Activated CD4-positive, alpha-beta T cell treated with anti-CD3 and anti-CD28 coated beads, Interleukin-2, amount 10 ng/mL, durations not matched to agents 24 days and 14 days (primary cell): ENCODE measurements at places on chromosomes 7 and 10.

GRCh38 chr7:39616138-39616537 lies 7.2 kb upstream of the RALA start:
- DNase-seq: no peak

DNA sequence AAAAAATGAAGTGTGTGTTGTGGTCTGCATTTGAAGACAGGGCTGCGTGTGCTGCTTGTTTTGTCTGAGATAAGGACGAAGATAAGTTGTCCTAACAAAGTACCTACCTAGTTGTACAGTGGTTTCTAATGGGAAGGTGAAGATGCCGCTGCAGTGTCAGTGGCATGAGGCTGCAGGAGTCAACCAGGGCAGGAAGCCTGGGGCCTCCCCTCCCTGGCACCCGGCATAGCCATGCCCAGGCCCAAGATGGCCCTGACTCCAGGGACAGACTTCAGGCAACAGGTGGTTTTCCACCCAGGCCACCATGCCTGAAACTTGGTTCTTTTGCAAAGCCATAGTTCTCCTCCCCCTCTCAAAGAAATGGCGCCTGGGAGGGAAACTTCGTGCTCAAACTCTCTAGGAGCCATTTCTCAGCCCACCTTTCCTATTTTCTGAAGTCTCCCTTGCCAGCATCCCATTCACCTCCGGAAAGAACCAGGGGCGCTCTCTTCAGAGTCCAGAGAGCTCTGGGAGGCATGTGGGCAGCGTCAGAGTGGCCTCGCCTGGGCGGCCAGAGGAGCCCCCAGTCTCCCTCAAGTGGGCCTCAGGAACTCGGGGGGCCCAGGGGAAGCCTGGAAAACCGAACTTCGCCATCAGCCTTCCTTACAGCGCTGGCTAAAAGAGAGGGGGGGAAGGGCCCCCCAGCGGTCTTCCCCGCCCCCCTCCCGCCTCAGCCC lies 2.1 kb upstream of the KAT6B start:
- DNase-seq: peak; percentile 74

DNA sequence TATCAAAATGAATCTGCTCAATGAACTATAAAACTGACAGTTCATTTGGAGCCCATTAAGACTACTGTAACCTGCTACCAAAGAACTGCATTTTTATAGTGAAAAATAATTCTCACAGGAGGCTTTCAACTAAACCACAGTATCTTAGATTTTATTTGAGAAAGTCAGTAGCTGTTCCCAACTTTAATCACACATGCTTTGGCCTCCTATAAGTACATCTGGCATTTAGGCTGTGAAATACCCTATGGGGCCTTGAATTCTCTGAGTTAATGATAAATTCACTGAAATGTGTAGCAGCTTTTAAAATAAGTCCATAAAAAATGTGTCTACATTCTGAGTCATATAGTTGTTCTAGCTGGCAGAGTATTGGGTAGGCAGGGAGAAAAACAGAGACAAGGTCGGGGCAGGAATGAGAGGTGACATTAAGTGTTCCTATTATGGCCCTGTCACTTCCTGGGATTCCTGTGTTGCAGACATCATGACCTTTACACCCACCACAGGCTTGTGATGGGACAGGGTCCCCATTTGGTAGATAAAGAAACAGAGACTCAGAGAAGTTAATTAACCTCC lies 588.8 kb downstream of the REEP3 start:
- DNase-seq: no peak

- no peak for DNase-seq
These were observed 65.1 kb downstream of the MARCHF5 start for GRCh38 chr10:92356041-92356440.

DNA sequence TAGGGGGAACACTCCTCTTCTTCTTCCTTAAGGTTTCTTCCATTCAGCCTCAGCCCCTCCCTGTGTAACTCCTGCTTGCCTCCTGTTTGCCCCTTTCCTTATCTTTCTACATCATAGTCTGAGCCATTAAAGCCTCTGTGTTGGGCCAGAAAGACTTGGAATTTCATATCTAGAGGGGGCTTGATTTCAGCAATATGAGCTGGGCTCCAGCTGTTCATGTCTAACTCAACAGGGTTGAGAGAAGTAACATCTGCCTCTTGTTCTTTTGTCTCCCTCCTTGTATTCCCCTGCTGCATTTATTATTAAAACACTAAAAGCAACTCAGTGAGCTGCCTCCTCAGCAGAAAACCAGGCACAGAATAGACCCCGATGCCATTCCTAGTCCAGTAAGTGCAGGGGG lies 17.6 kb downstream of the SEC24C start:
- no peak for DNase-seq

DNA sequence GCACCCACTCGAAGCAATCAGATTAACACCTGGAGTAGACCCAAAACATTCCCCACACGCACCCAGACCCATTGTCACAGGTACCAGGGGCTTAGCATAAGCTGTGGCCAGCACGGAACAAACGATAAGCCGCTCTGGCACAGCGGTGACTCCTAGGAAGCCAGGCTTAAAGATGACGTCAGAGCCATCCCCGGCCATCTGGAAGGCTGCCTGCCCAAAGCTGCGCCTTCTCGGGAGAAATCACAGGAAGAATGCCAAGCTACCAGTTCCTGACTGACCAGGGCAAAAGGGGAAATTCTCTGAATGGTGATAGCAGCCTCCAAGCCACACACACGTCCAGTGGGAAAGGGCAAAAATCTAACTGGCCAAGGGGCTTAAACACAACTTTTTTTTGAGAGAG lies 13.0 kb upstream of the WIPI2 start:
- no peak for DNase-seq

- DNase-seq: no peak
These were observed 7.4 kb downstream of the ARL4A start for GRCh38 chr7:12694817-12695216.

DNA sequence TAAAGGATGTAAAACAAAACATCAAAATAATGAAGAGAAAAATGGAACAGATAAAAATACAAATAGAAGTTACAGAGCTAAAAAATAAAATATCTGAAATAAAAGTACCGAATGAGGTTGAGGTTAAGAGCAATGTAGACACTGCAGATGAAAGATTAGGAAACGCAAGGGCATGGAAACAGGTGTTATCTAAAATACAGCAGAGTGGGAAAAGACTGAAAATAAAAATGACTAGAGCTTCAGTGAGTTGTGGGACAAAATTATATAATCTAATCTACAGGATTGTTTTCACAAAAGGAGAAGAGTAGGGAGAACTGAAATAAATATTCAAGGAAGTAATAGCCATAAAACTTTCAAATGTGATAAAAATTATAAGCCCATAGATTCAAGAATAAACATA lies 123.8 kb downstream of the PTEN start:
- DNase-seq: no peak

DNA sequence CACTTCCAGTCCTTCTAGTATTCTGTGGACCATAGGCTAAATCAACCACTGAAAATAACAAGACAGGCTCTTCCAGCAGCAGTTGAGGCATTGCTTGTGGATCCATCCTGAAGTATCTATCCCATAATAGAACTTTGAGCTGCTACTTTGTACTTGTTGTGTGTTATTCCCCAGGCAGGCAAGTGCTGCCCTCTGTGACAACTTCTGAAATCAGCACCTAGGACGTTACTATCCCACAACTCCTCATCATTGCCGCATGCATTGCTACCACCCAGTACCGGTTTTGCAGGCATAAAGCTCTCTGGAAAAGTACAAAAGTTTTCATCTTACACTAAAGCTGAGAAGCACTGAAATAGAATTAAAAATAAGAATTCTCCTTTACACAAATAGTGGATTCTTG lies 145.3 kb downstream of the HTR7 start:
- no peak for DNase-seq

GRCh38 chr10:27407271-27407670 lies 96.8 kb upstream of the RAB18 start:
- DNase-seq: no peak

DNA sequence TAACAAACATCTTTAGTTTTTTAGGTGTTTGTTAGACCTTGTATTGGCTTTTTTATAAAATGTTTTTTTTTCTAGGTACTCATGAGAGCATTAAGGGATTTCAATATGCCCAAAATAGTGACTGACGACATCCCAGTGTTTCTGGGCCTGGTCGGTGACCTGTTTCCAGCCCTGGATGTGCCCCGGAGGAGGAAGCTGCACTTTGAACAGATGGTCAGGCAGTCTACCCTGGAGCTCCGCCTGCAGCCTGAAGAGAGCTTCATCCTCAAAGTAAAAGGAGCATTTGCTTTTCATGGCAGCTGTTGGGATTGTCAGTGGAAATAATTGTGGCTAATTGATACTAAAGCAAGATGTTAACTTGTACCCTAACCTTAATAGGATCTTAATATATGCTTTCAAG lies 161.5 kb downstream of the DNAH11 start:
- no peak for DNase-seq

DNA sequence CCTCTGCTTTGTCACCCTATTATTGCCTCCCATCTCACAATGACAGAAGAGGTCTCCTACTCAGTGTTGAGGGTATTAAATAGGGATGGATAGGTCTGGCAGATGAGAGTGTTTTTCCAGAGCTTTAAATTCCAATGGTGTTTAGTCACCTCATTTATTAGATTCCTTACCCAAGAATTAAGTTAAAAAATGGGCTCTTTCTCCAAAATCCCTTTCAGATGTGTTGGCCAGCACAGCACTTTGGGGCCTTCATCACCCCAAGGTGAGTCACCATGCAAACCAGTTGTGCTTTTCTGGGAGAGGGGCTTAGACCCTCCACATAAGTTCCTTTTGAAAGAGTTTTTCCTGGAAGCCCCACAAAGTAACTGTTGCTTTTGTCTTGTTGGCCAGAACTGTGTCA lies 78.4 kb downstream of the CYP26A1 start:
- no peak for DNase-seq

DNA sequence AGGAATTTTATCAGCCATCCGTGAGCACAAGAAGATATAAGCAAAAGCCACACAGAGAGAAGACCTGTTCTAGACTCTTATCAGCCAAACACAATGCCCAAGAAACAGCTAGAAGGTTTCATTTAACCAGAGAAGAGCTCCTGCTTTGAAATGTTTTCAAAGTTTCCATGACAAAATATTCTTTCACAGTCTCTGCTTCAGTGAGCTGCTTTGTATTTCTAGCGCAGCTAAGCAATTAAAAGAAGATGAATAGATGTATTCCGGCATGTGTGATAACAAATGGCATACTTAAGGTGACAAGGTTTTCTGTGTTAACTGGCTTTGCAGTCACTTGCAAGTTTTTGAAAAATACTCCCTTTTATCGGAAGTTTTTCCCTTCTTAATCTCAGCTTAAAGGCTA lies 78.9 kb upstream of the NXPH1 start:
- DNase-seq: no peak

- no peak for DNase-seq
These were observed 30.1 kb downstream of the DENND2A start for GRCh38 chr7:140610204-140611165.

GRCh38 chr7:129053938-129054437 lies 923 bp downstream of the TNPO3 start:
- no peak for DNase-seq

GRCh38 chr7:1843271-1843861 lies 173.3 kb downstream of the ELFN1 start:
- no peak for DNase-seq

- no peak for DNase-seq
These were observed 261.5 kb downstream of the SNX10 start for GRCh38 chr7:26553128-26553527.

DNA sequence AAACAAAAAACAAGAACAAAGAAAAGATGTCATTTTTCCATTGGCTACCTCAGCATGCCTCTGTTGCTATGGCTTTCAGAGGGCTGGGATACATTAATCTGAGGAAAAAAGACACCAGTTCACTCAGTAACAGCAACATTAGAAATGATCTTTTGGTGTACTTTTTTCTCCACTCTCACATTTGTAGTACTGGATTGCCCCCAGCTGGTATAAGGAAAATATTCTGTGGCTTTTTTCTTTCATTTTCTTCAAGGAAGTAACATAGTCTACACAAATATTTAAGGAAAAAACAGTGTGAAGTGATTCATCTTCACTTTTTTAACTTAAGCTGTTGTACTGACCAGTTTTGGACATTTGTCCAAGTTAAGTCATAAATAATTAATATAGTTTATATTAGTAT lies 482.3 kb downstream of the SORCS1 start:
- DNase-seq: no peak

- no peak for DNase-seq
These were observed 57.8 kb downstream of the LGI1 start for GRCh38 chr10:93815304-93816096.

- DNase-seq: peak; percentile 93
These were observed 364 bp downstream of the ZNF518A start for GRCh38 chr10:96130326-96130995.

DNA sequence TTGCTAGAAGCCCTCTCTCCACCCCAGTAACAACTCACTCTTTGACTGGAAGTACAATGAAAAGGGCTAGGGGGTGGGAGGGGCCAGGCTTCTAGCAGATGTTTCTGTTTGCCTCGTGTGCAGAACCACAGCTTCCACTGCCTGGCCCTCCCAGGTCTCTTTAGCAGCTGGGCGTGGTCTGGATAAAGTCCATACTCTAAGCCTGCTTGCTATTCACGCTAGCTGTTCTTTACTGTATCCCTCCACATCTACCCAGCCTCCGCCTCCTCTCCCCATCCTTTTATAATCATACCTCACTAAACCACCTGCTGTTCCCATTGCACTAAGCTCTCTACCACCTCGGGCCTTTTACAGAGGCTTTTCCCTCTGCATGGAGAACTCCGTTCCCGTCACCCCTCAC lies 288.8 kb downstream of the CAMK1D start:
- peak; percentile 86 for DNase-seq

GRCh38 chr7:135095450-135095849 lies 52.4 kb upstream of the TMEM140 start:
- no peak for DNase-seq
